ENCODE measurements at places on chromosomes 5 and 9. TPM values are rescaled to one million over a fixed set of nuclear protein-coding genes. Genes with fewer than 3 reads are reported as not detected.

The SYK gene
- total RNA-seq = 0.37 TPM

The MLANA gene
- not detected for total RNA-seq

The HTR4 gene
- total RNA-seq = not detected

The SIT1 gene
- 97.0 TPM for total RNA-seq

The EPB41L4B gene
- 0.06 TPM for total RNA-seq

DNA sequence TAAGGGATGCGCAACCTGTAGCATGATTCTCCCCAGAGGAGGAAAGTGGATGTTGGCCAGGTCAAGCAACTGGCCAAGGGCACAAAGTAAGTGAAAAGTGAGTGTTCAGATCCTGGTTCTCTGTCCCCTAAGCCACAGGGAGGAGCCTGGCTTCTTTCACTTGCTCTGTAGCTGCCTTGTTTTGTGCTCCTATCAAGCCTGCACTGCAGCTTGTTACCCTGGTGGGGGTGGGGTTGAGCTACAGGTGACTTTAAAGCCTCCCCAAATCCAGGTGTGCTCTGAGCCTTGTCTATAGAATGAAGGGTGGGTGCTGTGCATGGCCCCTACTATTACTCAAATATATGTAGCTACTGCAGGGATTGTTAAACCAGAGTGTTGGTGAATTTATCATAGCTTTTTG lies 32.9 kb downstream of the RALGPS1 start:
- no peak for ATAC-seq

- ATAC-seq = no peak
Measured at GRCh38 chr9:128253140-128253990, 22.4 kb downstream of the GOLGA2 start.

- no peak for ATAC-seq
Measured at GRCh38 chr5:89067362-89067761, 184.4 kb upstream of the MEF2C start.

- ATAC-seq = no peak
Measured at GRCh38 chr5:90955001-90955635, 396.5 kb downstream of the ADGRV1 start.

DNA sequence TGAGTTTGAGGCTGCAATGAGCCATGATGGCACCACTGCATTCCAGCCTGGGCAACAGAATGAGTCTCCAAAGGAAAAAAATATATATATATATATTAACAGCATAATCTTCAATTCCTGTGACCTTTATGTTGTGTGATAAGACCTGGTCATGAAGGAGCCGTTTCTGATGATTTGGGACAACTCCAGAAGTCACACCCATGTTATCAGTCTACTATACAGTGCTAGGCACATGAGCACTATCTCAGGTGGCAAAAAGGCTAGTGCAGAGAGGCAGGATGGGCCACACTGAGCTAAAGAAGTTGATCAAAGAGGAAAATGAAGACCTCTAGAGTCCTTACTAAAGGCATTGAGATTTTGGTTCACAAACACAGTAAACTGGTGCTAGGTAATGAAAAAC lies 205.0 kb upstream of the RAD23B start:
- ATAC-seq = no peak

DNA sequence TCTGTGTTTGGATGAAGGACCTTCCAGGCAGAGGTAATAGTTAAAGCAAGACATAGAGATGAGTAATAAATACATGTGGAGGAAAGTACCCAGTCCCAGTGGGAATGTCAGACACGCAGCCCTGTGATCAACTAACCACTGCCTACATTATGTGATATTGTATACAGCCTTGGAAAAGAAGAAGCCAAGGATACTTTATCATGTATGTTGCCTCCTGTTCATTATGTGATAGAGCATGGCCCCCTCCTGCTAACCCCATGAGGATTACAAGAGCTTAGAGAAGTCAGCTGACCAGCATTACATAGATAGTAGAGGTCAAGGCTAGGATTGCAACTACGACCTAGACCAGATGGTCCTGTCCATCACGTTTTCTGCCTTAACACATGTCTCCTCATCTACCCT lies 497.0 kb upstream of the TNC start:
- ATAC-seq = no peak

GRCh38 chr9:114282926-114283325 lies 40.0 kb upstream of the ORM1 start:
- peak; percentile 66 for ATAC-seq

GRCh38 chr5:54282876-54283275 lies 27.5 kb downstream of the ARL15 start:
- ATAC-seq = no peak

- ATAC-seq = peak; percentile 83
Measured at GRCh38 chr5:57327561-57328367, 153.9 kb downstream of the GPBP1 start.
